NCI-H82 (cell line): ENCODE measurements at places on chromosomes 7 and 10.

GRCh38 chr7:100483722-100484672, at the start of gene NYAP1:
Gene NYAP1 (plus strand): TSS chr7:100483927. CDS start chr7:100485312, 1,385 bp downstream.
- DNase-seq: peak; percentile 76

GRCh38 chr7:138245216-138245615, 169.0 kb downstream of the AKR1D1 start:
- DNase-seq: no peak

DNA sequence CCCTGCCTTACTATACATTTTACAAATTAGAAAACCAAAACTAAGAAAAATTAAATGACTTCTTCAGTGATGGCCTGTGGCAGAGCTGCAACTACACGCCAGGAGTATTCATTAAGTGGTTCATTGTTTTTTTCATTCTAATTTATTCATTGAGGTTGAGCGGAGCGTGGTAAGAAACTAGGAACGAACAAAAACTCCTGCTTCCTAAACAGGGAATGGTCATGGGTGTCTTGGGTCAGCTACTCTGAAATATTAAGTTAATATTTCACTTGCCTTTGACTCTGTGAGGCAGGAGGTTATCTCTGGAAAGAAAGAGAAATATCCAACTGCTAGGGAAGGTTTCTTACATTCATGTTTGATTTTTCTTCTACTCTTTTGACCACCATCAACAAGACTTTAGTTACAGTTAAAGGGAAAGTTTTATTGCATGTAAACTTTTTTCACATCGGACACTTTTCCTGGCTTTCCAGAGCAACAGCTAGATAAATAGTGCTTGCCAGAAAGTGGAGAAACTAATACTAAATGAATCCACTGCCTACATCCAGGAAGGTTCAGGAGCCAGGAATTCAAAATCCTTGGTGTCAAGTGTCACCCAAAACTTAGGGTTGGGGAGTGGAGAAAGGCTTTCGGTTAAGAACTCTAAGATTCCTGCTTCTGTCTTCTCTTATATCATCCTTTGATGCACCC, 896 bp upstream of the GNG11 start:
- no peak for DNase-seq

DNA sequence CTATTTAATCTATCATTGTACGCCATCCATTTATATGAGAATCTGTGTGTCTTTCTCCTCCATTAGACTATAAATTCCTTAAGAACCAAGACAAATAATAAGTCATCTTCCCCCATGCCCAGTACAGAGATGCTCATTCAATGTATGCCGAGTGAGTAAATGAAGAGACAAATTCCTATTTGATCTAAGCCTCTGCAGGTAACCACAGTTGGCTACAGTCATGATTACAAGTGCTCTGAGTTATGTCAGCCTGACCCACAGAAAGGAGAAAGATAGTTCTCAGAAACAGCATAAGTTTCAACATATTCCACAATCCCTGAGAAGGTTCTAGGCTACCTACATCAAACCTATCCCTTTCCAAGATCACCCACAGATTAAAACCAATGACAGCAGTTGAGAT, 46.1 kb downstream of the MPP7 start:
- no peak for DNase-seq

- DNase-seq: peak; percentile 19
Measured at GRCh38 chr10:86355571-86356038, 11.0 kb downstream of the GRID1 start.
